ENCODE measurements at places on chromosomes 16 and 17.

GRCh38 chr16:67011274-67011673 is 17.7 kb upstream of the CBFB start:
- DNase-seq, result no peak

DNA sequence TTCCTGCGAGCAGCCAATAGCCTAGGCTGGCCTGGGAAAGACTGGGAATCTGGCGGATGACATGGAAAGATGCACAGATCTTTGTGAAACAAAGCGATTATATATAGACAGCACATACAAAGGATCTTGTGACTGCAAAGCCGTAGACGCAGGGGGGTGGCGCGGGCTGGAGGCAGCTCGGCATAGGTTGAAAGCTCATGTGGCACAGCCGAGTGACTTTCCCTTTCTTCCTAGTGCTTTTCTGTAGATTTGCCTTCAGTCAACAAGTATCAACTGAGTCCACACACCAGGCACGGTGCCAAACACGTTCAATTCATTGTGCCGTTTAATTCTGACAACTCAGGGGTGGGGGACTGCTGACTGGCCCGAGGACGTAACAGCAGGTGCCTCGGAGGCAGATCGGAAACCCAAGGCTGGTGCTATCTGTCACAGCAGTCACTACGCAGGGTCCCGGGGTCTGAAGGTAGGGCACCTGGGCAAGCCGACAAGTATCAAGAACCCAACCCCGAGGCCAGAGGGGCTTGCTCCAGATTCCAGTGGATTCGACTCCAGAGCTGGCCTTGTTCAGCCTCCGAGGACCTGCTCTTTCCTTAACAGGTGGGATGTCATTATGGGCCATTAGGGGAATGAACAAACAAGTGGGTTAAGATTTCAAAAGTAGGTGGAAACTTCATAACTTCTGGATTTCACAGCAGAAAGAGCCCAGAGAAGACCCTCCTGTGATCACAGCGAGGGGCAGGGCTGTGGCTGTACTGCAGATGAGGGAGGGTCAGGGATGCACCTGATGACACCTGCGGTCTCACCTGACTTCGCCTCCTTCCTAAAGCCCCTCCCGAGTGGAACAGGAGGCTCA is 5.9 kb downstream of the PAM16 start:
- no peak for DNase-seq

DNA sequence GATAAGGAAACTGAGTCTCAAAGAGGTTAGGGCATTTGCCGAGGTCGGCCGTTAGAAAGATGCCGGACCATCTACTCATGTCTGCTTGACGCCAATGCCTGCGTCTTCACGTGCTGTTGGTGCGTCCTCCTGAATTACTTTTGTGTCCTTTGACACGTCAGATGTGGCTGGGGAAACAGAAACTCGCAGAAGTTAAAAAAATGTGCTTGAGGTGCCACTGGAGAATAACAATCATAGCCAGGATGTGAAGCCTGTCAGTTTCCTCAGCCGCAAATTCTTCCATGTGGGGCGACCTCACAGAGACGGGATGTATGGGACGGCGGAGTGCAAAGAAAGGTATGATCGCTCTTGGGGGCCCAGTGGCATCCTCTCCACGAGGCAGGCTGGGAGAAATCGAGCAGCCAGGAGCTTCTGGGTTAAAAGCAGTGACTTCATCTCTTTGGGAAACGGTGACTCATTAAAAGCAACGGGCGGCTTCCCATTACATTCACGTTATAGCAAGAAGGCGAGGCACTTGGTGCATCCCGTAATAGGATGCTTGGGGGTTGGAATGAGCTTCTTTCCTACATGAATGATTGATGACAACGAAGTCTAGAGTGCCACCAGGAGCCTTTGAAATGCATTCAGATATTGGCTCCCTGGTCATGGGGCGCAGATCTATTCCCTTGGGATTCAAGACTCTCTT is 67.8 kb downstream of the BMERB1 start:
- no peak for DNase-seq

- DNase-seq, result no peak
Observed at GRCh38 chr17:1329745-1330343, 50.4 kb downstream of the TRARG1 start.

GRCh38 chr16:85319208-85319983 is 207.1 kb upstream of the CIBAR2 start:
- no peak for DNase-seq

DNA sequence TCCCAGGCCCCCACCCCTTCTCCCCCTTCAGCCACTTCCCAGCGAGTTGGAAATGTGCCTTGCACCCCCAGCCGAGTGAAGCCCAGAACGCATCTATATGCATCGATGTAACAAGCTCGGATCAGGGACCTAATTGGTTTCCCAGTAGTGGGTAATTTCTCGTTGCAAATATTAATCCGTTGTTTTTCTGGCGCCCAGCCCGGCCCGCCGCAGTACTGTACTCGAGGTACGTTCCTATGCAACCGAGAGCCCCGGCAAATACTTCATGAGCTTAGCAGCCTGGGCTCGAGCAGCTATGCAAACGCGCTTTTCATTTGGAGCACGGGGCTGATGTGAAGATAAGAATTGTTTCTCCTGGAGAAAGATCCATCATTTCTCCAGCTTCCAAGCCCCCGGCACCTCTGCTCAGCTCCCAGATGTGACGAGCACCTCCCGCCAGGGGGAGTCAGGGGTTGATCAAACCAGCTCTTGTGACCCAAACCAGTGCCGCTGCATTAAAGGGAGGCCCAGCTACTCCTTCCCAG is 229.8 kb downstream of the KATNIP start:
- no peak for DNase-seq

GRCh38 chr17:39530513-39530912 is 69.2 kb downstream of the CDK12 start:
- no peak for DNase-seq

DNA sequence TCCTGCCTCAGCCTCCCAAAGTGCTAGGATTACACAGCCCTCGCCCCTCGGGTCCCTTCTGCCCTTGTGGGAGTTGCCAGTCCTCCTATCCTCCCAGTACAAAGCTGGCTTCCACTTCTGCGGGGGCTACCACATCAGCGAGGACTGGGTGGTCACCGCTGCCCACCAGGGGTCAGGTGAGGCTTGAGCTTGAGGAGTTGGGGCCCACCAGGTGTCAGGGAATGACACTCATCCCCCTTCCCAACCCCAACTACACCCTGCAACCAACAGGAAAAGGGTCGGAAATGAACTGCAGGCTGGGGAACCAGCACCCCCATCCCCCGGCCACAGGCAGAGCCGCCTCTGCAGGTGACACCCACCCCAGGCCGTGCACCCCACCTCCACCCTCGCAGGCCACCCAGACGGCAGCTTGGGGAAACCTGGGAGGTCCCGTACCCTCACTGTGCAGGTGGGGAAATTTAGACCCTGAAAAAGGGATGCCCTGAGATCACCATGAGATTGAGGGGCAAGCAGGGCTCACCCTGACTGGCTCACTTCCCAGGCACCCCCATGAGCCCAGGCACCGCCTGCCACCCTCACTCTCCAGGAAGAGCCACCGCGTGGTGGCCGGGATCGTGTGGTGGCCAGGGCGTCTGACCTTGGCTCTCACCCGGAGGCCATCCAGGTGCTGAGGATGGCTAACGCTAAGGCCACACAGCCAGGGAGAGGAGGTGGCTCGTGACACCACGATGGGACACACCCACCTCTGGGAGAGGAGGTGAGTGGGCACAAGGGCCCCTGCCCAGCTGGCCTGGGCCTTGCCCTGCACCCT is 8.0 kb downstream of the CTRB1 start:
- no peak for DNase-seq

GRCh38 chr16:51155820-51156806 is 5.0 kb upstream of the SALL1 start:
- DNase-seq, result no peak

DNA sequence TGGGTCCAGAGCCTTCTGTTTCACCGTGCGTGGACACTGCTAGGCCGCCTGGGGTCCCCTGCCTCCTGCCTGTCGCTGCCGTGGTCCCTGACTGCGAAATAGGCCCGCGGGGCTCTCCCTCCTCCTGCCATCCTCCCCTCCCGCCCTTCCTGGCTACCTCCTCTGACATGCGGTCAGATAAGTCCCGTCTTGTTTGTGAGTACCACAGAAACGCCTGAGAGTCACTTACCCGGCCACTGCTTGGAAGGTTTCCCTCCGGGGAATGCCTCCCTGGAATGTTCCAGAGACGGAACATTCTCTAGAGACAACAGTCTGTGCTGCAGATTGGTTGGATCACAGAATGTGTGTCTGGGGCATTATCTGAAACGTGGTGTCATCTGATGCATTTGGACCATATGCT is 22.7 kb downstream of the CIBAR2 start:
- no peak for DNase-seq

DNA sequence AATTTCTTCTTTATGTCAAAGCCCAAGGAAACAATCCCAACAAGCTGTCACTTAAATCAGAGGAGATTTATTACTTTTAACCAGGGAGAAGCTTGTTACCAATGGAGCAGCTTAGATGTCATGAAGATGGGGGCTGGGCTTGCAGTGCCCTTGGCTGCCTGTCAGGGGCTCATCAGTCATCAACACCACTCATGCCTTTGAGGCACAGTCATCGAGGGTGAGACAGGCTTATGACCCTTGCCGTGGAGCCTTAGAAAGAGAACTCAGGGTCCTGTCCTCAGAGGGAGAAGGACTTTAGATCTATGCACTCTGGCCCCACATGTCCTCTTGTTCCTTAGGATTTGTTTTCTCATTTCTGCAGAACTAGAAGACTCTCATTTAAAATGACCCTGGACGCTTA is 318.3 kb downstream of the CBLN1 start:
- DNase-seq, result no peak

GRCh38 chr16:49827805-49828438 is 28.0 kb downstream of the ZNF423 start:
- no peak for DNase-seq

- DNase-seq, result no peak
Observed at GRCh38 chr17:64685705-64686104, 23.6 kb upstream of the SMURF2 start.

DNA sequence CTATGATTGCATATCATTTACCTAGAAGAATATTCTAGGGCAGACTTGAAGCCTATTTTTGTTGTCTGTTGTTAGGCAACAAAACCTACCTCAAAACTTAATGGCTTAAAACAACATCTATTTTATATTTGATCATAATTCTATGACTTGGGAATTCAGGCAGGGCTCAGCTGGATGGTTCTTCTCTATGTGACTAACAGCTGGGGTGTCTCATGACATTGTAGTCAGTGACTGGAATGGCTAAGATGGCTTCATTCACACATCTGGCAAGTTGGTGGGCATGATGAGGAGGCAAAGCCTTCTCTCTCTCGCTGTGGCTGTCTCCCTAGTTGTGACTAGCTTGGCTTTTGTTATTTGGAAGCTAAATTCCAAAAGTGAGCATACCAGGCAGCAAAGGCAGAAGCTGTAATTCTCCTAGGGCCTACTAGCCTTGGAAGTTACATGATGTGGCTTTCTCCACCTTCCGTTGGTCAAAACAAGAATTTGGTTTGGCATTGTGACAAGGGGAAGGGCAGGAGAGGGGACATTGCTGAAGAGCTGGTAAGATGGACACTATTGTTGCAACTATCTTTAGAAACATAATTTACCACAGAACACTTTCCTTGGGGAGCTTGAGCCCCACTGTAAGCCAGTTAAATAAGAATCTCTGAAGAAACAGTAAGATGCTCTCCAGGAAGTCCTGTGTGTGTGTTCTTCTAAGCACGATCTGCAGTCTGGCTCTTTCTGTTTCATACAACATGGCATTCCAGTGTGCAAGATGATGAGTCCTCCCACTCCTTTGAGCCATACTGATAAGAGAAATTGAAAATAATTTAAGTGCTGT is 39.4 kb downstream of the ZNRF1 start:
- DNase-seq, result no peak

DNA sequence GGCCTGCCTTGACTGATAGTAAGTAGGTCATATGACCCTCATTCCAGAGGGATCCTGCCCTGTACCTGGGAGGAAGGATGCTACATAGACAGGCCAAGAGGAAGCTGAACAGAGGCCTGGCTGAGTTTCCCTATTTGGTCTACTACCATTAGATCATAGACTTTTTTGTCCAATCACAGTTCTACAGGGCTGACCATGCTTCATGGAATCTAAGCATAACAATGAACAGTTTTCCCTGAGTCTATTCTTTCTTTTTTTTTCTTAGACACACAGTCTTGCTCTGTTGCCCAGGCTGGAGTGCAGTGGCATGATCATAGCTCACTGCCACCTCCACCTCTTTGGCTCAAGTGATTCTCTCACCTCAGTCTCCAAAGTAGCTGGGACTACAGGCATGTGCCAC is 3.9 kb downstream of the GPR179 start:
- no peak for DNase-seq

- no peak for DNase-seq
Observed at GRCh38 chr17:44977065-44977464, 9.0 kb upstream of the C1QL1 start.

- no peak for DNase-seq
Observed at GRCh38 chr16:57608462-57609113, 19.8 kb upstream of the ADGRG1 start.

- DNase-seq, result no peak
Observed at GRCh38 chr16:56728980-56729734, 772 bp upstream of the NUP93 start.

GRCh38 chr17:29089601-29090044 is 46.7 kb downstream of the PIPOX start:
- DNase-seq, result no peak

DNA sequence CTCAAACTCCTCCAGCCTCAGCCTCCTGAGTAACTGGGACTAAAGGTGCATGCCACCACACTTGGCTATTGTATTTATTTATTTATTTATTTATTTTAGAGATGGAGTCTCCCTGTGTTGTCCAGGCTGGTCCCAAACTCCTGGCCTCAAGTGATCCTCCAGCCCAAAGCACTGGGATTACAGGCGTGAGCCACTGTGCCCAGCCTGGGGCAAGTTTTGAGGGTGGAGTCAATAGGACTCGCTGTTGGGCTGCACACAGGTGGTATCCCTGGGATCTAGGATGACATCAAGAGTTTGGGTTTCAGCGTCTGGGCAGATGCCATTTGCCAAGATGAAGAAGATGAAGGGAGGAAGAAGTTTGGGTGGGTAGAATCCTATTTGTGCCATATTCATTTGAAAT is 213.9 kb downstream of the GSG1L start:
- no peak for DNase-seq

GRCh38 chr16:84068041-84068440 is 25.4 kb upstream of the SLC38A8 start:
- DNase-seq, result no peak

- no peak for DNase-seq
Observed at GRCh38 chr17:48378708-48379392, 51.2 kb downstream of the SKAP1 start.

- peak; percentile 26 for DNase-seq
Observed at GRCh38 chr16:57092786-57093411, 516 bp downstream of the CPNE2 start.

GRCh38 chr17:49574323-49574781 is 1.3 kb upstream of the NXPH3 start:
- no peak for DNase-seq

DNA sequence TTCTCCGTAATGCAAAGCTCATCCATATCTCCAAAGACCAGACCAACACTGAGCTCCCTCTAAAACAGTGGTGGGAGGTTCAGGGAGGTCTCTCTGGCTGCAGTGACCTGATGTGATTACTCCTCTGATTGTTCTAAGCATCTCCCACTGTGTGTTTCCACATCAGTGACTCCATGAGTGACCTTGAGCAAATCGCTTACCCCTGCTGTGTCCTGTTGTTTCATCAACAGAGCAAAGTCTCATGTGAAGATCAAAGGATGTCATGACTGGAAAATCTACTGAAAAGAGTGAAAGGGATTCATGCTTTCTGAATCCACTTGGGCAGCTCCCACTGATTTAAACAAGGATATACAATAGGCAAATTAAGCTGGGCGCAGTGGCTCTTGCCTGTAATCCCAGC is 352.9 kb downstream of the TMEM114 start:
- DNase-seq, result no peak

- no peak for DNase-seq
Observed at GRCh38 chr17:34076743-34077631, 178.1 kb upstream of the CCL2 start.

GRCh38 chr16:86298758-86299134 is 211.6 kb upstream of the FOXF1 start:
- no peak for DNase-seq

All from stimulated activated CD8-positive, alpha-beta memory T cell treated with anti-CD3 and anti-CD28 coated beads, Interleukin-15, amount 100 ng/mL, for 24 hours (primary cell).